ENCODE measurements at places on chromosomes 1 and 21.

DNA sequence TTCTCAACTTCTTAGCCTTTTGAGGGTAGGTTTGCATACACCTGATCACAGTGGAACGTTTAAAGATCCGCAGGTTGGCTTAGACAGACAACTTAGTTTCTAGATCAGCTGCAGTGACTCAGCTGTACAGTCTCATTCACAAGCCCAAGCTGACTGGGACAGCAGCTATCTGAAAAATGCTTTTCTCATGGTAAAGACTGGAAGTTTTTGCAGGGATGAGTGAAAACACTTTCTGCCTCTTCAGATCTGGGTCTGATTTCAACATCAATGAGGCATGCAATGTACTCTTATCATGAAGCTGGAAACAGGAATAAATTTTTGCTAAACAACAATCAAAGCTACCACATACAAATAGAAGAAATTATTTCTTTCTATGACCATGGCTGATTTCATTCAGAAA lies 61.1 kb upstream of the PTBP2 start:
- no peak for DNase-seq

- no peak for DNase-seq
Measured at GRCh38 chr1:30720271-30721223, 2.8 kb downstream of the MATN1 start.

DNA sequence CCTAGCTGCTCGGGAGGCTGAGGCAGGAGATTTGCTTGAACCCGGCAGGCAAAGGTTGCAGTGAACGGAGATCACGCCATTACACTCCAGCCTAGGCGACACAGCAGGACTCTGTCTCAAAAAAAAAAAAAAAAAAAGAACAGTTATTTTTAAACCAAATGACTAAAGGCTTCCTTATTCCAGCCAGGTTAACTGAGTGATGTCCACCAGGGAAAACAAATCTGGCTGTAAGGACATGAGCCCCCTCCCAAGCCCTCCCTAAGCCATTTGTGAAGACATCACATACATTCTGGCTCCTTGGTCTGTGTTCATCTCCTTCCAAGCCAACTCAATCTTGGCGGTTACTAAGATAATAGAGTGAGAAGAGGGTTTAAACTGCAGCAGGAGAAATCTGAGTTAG lies 8.2 kb downstream of the TMCC2 start:
- DNase-seq: no peak

DNA sequence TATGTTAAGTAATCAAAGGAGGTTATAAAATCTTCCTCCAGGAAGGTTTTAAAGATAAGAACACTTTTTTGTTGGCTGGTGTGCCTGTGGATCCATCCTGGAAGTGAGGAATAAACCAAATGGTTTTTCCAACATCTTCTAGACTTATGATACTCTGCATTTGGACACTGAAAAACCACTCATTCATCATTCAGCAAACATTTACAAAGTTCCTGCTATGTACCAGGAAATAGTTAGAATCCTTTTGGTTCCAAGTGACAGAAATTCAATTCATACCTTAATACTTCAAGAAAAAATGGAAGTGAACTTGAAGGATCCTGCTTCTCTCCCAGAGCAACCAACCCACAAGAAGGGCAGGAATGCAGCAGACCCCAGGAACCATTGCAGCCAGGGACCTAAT lies 39.6 kb upstream of the PIGC start:
- no peak for DNase-seq

DNA sequence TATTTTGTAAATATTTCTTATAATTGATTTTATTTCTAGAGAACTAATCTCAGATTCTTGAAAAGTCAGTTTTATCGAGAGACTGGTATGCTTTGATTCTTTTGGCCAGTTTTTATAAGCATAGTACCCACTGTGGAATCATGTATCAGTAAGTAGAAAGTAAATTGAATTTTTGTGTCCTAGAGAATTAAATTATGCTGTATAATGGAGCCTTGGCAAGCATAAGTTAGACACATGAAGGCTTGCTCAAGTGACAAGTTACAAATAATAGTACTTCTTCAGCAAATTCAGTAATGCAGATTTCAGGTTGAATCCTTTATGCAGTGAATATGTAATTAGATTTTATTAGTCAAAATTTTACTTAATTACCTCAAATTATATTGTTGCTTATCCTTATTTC lies 40.1 kb downstream of the ADGRL2 start:
- DNase-seq: no peak

GRCh38 chr1:150309758-150310508 lies 11.4 kb upstream of the PRPF3 start:
- no peak for DNase-seq

GRCh38 chr1:67020304-67020703 lies 33.6 kb downstream of the SLC35D1 start:
- no peak for DNase-seq

DNA sequence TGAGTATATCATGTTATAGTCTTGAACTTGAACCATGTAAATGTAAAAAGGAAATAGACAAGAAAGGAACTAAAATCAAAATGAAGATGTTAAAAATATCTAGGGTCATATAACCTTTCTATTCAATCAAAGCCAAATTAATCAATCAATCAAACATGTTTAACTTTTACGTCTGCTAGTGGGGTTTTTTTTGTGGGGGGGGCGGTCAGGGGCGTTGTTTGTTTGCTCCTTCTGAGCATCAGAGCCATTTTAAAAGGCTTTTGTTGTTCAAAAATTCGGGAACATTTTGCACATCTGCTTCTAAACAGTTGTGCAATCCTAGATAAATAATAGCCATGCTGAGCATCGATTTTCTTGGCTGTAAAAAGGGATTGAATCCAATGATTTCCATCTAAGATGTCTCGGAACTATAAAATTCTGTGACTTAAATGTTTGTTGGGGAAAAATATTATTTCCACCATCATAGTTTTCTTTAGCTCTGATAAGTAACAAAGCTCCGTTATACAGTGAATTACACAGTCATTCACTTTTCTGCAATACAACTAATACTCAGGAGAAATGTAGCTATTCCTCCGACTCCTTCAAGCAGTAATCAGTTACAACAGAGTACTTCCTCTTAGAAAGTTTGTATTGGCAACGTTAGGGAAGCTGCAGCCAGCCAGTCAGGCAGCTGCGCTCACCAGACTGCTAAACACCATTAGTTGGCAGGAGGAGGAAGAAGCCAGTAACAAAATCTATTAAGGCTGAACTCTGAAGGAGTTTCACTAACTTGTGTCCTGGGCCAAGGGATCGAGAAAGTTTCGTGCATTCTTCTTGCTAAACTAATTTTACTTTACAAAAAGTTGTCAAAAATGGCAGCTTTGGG lies 2.2 kb downstream of the SPATA6 start:
- DNase-seq: peak; percentile 37

GRCh38 chr1:234683861-234684632 lies 74.1 kb upstream of the IRF2BP2 start:
- DNase-seq: no peak

GRCh38 chr1:71019233-71019969 lies 28.2 kb downstream of the PTGER3 start:
- DNase-seq: no peak

Measured in substantia nigra (tissue), 51 donors.